Left ventricle myocardium superior (tissue), 1 donor: ENCODE measurements at places on chromosomes 11 and 22. TPM values are rescaled to one million over a fixed set of nuclear protein-coding genes. Genes with fewer than 3 reads are reported as not detected.

GRCh38 chr22:36334081-36334820 is 53.5 kb downstream of the MYH9 start:
- DNase-seq: peak; percentile 71

DNA sequence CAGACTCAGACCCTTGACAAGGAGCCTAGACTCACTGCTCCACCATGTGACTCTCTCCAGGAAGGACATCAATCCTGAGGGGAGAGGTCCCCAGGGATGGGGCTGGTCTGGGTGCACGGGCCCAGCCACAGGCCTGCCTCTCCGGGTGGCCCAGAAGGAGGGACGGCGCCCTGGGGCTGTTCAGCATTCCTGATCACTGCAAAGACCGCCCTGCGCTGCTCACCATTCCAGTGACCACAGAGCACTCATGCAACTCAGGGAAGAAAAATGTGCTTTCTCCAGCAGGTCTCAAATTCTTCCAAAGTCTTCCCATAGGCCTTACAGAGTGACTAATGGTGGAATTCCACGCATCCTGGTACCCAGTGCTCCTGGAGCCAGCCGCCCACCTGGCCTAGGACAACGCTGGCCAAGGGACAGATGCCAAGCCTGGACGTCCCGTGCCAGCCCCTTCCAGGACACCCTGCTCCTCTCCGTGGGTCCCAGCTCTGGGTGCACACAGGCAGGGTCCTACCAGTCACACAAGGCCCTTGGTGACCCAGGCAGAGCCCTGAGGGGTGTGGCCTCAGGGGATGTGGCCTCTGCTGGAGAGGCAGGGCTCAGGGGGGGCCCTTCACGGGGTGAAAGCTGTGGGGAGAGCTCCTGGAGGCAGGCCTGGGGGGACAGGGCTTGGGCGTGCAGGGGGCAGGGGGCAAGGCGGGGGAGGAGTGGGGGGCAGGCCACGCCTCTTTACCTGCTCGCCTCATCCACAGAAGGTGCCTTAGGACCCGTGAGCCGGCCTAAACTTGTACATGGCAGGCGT is 178.8 kb downstream of the IGLL1 start:
- DNase-seq: no peak

DNA sequence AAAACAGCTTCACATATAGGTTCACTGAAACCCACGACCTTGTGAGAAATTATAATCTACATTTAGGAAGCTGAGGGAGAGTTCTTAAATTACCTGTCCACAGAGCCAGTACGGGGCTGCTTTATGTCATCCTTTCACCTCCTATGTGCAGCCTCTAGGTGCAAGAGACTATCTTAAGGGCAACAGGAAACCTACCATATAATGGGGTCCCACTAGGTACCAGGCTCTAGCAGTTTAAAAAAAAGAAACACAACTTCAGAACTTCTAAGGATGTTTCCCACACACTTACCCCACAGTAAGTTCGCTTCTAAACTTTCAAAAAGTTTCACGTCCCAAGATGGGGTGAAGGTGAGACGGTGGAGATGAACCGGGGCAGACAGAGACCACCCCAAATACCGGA is 573 bp downstream of the STK33 start:
- no peak for DNase-seq

- no peak for DNase-seq
Observed at GRCh38 chr22:27808451-27809225, 7.1 kb upstream of the MN1 start.

DNA sequence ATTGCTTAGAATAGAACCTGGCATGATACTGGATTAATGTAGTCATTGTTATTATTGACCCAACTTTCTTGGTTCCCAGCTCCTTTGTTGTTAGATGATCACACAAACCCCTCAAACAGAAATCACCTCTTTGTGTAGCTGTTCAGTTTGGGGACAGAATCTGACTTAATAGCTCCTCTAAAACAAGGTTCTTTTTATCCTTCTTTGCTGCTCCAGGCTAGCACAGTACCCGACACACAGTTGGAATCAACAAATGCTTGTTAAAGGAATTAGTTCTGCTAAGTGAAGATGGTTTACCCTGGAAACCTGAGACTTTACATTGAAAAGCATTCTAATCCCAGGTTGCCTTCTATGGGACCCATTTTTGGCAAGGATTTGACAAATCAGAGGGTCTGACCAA is 43.9 kb downstream of the GAB2 start:
- DNase-seq: no peak

DNA sequence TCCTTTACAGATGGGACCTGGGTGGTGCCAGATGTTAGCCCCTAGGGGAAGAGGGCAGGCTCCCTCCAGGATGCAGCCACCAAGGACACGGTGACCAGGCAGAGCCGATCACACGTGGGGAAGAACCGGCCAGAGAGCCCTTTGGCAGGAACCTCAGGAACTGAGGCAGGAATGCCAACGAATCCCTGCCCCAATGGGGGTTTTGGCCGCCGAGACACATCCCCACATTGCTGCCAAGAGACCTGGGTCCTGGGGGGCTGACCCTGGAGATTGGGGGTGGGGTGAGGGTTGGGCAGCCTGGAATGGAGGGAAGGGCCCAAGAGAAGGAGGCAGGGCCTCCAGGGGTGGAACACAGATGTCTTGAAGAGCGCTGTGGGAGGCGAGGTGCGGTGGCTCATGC is 28.7 kb upstream of the LMO1 start:
- DNase-seq: no peak

DNA sequence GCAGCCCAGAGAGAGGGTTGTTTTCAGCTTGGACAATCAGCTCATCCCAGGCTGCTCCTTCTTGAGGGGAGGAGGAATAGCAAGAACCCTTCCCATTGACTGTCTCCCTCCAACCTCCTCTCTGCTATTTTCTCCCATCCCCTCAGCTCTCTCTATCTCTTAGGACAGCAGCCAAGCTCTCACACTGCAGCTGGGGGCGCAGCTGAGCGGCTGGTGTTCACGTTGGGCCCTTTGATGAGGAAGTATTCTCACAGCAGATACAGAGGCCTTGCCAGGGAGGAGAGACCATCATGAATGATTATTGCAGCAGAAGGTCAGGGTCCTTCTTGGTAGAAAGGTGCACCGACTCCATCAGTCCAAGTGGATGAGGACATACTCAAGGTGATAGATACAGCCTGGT is 26.5 kb upstream of the CADM1 start:
- no peak for DNase-seq

DNA sequence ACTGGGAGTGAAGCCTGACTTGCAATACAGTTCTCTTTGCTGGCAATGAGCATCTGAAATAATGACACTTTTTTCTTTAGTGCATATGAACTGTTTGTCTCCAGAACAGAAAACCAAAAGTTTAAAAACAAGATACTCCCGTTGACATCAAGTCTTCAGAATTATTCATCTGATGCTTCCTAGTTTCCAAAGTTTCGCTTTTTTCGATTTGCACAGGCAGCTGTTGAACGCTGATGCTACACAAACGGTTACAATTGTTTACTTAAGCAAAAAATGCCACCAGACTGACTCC is 612 bp upstream of the BIRC2 start:
- DNase-seq: no peak

GRCh38 chr11:56917708-56918400 is 70.9 kb upstream of the OR5AK2 start:
- DNase-seq: no peak

DNA sequence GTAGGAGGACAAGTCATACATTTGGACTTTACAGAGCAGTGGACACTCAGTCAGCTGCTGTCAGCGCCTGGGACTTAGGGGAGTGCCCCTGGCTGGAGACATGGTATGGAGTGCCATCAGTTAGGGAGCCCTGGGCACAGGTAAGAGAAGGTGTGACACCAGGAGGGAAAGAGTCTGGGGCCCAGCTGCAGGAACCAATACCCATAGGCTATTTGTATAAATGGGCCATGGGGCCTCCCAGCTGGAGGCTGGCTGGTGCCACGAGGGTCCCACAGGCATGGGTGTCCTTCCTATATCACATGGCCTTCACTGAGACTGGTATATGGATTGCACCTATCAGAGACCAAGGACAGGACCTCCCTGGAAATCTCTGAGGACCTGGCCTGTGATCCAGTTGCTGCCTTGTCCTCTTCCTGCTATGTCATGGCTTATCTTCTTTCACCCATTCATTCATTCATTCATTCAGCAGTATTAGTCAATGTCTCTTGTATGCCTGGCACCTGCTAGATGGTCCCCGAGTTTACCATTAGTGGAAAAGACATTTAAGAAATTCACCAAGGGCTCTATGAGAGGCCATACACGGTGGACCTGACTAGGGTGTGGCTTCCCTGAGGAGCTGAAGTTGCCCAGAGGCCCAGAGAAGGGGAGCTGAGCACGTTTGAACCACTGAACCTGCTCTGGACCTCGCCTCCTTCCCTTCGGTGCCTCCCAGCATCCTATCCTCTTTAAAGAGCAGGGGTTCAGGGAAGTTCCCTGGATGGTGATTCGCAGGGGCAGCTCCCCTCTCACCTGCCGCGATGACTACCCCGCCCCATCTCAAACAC is 850 bp upstream of the MIF start:
- DNase-seq: no peak

DNA sequence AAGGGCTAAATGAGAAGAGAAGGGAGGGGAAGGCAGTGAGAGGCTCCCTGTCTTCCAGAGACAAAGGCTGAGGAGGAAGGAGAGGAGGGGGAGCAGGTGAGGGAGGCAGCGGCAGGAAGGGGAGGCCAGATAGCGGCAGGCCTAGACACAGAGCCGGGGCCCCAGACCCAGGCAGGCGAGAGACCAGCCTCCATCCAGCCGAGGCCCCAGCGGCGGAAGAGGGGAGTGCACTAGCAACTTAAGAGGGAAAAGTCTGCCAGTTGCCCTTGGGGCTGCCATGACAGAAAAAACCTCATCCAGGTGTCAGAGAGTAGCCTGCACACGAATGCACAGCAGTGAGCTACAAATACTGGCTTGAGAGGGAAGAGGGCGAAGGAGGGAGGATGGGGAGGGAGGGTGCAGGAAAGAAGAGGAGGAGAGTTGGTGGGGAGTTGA is 46.7 kb downstream of the IGLL1 start:
- no peak for DNase-seq

- DNase-seq: no peak
Observed at GRCh38 chr11:96447208-96448110, 57.6 kb downstream of the JRKL start.

DNA sequence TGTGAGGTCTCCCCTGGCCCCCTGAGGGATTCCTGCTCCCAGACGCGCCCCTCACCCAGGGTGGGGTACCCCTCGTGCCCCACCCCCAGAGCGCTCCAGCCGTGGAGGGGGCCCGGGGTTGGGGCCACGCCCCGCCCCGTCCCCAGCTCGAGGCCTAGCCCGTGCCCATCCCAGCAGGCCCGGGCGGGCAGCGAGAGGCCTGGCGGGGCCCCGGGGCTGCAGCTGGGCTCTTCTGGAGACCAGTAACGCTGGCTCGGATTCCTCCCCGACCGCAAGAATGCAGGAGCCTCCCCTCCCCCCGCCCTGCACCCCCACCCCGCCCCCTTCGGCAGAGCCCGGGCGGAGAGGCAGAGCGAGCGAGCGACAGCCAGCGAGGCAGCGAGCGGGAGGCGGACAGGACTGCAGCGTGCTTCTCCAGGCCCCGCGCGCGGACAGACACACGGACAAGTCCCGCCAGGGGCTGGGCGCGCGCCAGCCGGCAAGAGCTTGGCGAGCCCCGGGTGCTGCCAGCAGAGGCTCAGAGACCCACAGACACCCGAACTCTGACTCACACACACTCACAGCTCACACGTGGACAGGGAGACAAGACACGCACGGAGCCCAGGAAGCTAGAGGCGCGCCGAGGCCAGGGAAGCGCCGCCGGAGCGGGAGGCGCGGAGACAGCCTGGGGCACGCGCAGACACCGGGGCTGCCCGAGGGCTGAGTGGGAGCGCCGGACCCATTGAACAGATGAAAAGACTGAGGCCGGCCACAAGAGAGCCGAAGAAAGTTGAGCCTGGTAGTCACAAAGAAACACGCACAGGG is 15.2 kb downstream of the BCL9L start:
- peak; percentile 89 for DNase-seq

DNA sequence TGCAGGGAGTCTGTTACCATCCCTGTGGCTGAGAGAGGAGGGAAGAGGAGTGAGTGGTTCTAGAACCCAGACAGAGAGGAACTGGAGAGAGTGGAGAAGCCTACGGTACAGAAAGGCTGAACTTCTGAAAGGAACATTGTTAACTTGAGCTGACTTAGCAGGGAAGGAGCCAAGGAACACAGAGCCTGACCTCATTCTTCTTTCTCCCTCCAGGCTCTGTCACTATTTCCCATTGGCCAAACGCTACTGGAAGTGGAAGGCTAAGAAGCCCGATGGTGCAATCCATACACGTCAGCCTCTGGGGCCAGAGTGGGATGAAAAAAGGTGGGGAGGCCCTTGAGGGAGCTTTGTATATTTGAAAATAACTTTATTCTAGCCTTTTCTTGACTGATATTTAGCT is 16.5 kb upstream of the WT1 start:
- DNase-seq: peak; percentile 52

DNA sequence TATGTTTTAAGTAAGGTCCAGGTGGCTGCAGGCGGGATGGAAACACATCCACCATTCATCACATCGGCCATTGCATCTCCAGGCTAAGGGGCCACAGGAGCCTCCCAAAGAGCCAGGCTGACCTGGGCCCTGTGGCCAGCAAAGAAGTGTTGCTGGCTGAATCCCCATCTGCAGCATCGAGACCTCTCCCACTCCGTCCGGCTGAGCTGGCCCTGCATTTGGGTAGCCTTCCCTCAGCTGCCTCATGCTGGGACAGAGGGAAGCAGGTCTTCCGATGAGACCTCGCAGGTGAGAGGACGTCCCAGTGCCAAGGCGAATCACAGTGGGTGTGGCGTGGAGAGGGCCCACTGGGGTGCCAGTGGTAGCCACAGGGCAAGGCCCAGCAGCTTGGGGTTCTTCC is 24.5 kb downstream of the RSPH14 start:
- DNase-seq: no peak

DNA sequence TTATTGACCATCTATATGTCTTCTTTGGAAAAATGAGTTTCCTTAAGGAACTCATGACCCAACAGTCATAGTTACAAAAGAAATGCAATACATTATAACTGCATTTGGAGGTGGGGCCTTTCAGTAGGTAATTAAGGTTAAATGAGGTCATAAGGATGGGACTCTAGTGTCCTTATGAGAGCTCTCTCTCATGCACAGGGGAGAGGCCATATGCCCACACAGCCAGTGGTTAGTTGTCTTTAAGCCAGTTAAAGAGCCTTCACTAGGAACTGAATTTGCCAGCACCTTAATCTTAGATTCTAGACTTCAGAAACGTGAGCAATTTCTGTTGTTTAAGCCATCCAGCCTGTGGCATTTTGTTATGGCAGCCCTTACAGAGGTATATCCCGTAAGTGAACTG is 27.3 kb downstream of the INTS4 start:
- DNase-seq: no peak

- no peak for DNase-seq
Observed at GRCh38 chr11:122758974-122759373, 79.3 kb upstream of the CRTAM start.

Gene UBQLNL
- 0.17 TPM for total RNA-seq

Gene TMEM191C
- 0.74 TPM for total RNA-seq

Gene EHF
- 2.7 TPM for total RNA-seq

Gene SEPTIN3
- total RNA-seq: 0.22 TPM

Gene ARHGAP20
- 0.27 TPM for total RNA-seq

Gene TIMP3
- total RNA-seq: 256 TPM

Gene KBTBD3
- 10.0 TPM for total RNA-seq

Gene KRTAP5-8
- not detected for total RNA-seq

Gene SCO2
- 1.3 TPM for total RNA-seq

Gene LRRC4C
- total RNA-seq: 0.57 TPM

Gene RTN4R
- 1.2 TPM for total RNA-seq
